GM12878 (cell line): ENCODE measurements at places on chromosomes 2 and 18. TPM values are rescaled to one million over a fixed set of nuclear protein-coding genes. Genes with fewer than 3 reads are reported as not detected.

The SCYGR4 gene
- polyA plus RNA-seq, result not detected in 2 replicates

The ZC3H6 gene
- polyA plus RNA-seq, result 0.83 and 1.1 TPM in 2 replicates

The CPS1 gene
- 0.32 and 0.49 TPM in 2 replicates for polyA plus RNA-seq

The ORMDL1 gene
- 156 and 161 TPM in 2 replicates for polyA plus RNA-seq

The REG3A gene
- polyA plus RNA-seq, result not detected in 2 replicates

The PECR gene
- polyA plus RNA-seq, result 25.5 and 27.8 TPM in 2 replicates

The IL36G gene
- not detected in 2 replicates for polyA plus RNA-seq

The MPP4 gene
- 0.06 TPM in 1 of 2 replicates, not detected in the other for polyA plus RNA-seq

The MEX3C gene
- polyA plus RNA-seq, result 6.1 and 6.7 TPM in 2 replicates
